ENCODE measurements at places on chromosomes 11 and 22.

DNA sequence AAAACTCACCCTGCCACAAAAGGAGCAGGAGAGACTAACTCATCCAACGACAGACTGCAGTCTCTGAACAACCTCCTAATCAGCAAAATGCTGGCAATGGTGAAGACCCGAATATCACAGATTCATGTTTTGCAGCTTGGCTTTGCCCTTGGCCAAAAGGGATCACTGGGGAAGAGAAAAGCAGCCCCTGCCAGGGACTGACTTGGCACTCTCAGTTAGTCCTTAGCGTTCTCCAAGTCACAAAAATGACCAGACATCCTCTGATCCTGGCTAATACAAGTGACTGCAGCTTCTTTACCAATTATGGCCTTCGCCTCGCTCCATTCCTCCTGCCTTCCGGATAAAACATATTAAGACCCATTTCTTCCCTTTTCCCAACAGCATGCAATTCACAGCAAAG, 22.4 kb upstream of the CHST1 start:
- H3K4me3 ChIP-seq: no peak overlapping the region
- H3K36me3 ChIP-seq: no peaks in the 10 kb centered on the region
- H3K27ac ChIP-seq: no peak overlapping the region
- H3K27me3 ChIP-seq: peaks cover 4% of the 10 kb centered on the region
- no peaks in the 10 kb centered on the region for H3K4me1 ChIP-seq

DNA sequence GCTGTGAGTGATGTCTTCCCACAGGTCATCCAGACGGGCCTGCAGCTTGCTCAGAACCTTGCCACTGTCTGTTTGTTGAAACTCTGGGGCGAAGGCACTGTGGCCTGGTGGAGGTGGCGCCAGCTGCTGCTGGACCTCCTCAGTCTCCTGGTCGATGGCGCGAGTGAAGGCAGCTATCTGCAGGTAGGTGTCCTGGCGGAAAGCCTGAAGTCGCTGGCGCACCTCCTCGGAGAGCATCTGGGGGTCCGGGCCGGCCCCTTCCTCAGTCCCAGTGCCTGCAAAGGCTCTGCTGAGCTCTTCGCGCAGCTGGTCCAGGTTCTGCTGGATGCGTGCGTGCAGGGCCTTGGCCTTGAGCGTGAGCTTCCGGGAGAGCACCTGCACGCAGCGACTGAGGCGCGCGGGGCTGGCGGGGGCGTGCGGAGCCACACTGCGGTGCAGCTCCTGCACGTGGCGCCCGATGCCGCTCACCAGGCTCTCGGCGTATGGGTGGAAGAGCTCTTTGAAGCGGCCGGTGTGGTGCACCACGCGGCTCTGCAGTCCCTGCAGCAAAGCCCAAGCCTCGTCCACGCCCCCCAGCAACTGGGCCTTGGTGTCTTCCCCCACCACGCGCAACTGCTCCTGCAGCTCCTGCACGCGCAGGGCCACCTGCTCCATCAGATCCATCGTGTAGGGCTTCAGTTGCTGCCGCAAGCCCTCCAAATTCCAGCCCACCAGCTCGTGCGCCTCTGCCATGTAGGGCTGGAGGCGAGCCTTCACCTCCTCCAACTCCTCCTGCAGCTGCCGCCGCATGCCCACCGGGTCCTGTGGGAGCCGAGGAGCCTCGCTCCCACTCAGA, 1.3 kb downstream of the APOA5 start:
- H3K4me1 ChIP-seq: peaks cover 30% of the 10 kb centered on the region
- H3K27me3 ChIP-seq: no peaks in the 10 kb centered on the region
- no peak for DNase-seq
- H3K4me3 ChIP-seq: no peak overlapping the region
- H3K27ac ChIP-seq: no peak overlapping the region

- no peak overlapping the region for H3K4me3 ChIP-seq
- H3K27me3 ChIP-seq: no peaks in the 10 kb centered on the region
- H3K36me3 ChIP-seq: no peaks in the 10 kb centered on the region
- no peak overlapping the region for H3K27ac ChIP-seq
- no peak for DNase-seq
Measured at GRCh38 chr11:123567466-123567865, 87.0 kb downstream of the SCN3B start.

- H3K4me1 ChIP-seq: no peaks in the 10 kb centered on the region
- DNase-seq: no peak
- no peaks in the 10 kb centered on the region for H3K27me3 ChIP-seq
Measured at GRCh38 chr22:48744967-48745841, 1082.5 kb downstream of the BRD1 start.

DNA sequence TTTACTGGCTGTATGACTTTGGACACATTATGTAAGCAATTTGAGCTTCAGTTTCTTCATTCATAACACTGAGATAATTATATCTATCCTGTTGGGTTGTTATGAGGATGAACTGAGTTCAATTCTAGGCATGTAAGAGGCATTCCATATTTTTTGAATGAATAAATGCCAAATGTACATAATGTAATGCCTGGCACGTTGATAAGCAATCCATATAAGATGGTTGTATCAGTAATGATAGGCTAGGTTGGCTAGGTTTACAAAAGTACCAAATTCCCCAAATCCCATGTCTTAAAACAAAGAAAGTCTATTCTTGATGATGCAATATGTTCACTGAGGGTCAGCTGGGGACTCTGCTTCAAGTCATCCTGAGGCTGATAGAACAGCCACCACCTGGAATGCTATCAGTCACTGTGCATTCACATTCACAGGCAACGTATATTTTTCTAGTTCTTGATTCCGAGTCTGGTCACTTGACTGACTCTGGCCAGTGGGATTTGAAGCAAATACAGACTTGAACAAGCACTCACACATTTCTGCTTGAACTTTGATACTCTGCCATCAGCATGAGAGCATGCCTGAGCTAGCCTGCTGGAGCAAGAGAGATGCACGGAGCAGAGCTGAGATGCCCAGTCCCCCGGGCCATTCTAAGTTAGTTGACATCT, 104.0 kb upstream of the TIMP3 start:
- peaks cover 2% of the 10 kb centered on the region for H3K36me3 ChIP-seq
- H3K4me3 ChIP-seq: no peak overlapping the region

GRCh38 chr22:42794551-42795510, 62.2 kb downstream of the ARFGAP3 start:
- no peaks in the 10 kb centered on the region for H3K27me3 ChIP-seq
- no peak overlapping the region for H3K4me3 ChIP-seq
- H3K4me1 ChIP-seq: no peaks in the 10 kb centered on the region

DNA sequence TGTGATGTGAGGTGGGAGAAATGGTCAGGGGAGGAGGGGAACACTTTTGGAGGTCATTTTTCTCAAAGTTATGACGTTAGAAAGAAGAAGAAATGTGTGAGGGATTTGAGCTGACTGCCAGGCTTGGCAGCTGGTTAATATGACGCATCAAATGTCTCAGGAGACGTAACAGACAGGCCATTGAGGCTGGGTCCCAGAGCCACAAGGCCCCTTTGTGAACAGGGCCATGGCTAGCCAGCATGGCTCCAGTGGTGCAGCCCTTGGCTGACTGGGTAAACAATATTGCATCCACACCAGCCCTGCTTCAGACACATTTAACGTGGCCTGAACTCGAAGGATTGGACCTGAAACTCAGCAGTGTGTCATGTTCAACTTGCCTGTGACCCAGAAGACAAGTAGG, 34.3 kb downstream of the AMOTL1 start:
- H3K27ac ChIP-seq: no peak overlapping the region
- H3K36me3 ChIP-seq: no peaks in the 10 kb centered on the region
- H3K4me3 ChIP-seq: no peak overlapping the region
- no peaks in the 10 kb centered on the region for H3K4me1 ChIP-seq
